ENCODE measurements at places on chromosomes 12 and 14.
A peak's percentile ranks its signal among the peaks of the same experiment; 100 is the strongest.

DNA sequence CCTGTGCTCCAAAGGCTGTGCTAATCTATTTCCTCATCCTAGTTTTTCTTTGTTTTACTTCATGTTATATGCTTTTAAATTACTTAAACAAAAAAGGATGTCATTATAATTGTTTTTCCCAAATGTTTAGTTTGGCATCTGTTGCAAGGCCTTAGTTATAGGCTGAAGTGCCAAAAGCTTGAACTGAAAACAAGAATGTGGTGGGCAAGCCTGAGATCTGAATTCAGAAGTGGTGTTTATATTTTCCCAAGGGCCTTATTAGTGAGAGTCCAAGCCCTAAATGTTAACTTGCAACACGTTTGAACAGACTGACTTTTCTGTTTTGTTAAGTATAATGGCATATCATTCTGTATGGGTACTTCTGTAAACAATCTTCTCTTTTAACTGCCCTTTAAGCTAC is 326.8 kb downstream of the CCDC91 start:
- DNase-seq, result no peak

DNA sequence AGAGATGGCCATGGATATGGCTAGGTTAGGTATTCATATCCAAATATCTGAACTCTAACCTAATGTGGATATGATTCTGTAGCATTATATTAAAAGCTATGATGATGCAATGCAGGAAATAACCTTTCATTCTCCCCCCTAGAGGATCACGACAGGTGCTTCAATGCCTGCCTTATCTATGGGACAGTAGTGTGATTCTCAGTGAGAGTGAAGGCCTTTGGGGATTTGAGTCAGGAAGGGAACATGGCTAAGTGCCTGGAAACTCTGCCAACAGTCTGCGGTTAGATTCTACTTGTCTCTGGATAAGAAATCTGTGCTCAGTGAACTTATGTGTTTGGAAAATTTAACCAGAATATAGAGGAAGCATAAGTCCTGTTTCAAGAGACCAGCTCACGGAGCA is 81.8 kb downstream of the SLC38A1 start:
- no peak for DNase-seq

DNA sequence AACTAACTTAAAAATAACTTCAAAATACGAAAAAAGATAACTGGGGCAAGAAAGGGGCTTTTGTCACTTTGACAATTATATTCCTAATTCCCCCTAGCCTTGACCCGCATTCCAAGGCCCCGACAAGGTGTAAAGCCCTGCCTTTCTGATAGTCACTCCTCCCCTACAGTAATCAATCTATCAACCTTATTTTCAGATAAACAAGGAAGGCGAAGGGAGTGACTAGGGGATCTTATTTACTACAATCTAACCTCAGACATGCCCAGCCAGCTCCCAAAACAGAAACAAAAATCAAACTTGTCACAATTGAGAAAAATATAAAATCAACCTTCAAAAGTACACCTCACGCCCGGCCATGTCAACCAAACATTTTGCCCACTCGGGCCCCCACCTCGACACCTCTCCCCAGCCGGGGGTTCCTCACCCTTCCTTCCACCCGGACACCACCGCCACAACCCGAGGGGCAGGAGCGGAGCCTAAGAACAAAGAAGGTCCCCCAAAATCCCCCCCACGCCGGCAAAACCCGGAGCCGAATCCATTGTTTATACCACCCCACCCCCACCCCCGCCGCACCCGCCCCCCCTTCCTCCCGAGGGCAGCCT is 562 bp downstream of the ZFYVE1 start:
- peak; percentile 26 for DNase-seq

DNA sequence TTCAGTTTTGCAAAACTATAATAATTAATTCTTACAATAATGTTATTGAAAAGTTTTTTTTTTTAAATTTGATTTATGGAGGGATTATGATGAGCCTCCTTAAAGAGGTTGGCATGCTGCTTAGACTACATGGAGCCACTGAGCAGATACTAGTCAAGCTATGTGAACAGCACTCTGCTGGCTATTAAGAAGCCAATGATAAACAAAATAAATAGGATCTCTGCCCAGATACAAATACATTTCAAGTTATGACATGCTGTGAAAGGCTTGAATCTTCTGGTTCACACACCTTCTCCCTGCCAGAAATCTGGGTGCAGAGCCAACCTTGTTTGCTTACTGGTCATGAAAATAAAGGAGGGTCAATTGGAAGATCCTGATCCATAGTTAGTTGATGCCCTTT is 107.4 kb upstream of the NAV3 start:
- DNase-seq, result no peak

GRCh38 chr12:67382241-67382871 is 113.2 kb downstream of the CAND1 start:
- no peak for DNase-seq

- DNase-seq, result no peak
Observed at GRCh38 chr14:67908052-67908754, 88.6 kb downstream of the RAD51B start.

DNA sequence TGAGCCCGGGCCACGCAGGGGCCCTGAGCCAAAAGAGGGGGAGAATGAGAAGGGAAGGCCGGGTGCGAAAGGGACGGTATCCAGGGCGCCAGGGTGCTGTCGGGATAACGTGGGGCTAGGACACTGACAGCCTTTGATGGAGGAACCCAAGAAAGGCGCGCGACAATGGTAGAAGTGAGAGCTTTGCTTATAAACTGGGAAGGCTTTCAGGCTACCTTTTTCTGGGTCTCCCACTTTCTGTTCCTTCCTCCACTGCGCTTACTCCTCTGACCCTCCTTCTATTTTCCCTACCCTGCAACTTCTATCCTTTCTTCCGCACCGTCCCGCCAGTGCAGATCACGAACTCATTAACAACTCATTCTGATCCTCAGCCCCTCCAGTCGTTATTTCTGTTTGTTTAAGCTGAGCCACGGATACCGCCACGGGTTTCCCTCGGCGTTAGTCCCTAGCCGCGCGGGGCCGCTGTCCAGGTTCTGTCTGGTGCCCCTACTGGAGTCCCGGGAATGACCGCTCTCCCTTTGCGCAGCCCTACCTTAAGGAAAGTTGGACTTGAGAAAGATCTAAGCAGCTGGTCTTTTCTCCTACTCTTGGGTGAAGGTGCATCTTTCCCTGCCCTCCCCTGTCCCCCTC is 3.0 kb downstream of the SSTR1 start:
- DNase-seq, result no peak

- DNase-seq, result no peak
Observed at GRCh38 chr14:87097015-87097414, 896.0 kb downstream of the GALC start.

- no peak for DNase-seq
Observed at GRCh38 chr14:85387181-85387580, 142.8 kb upstream of the FLRT2 start.

- no peak for DNase-seq
Observed at GRCh38 chr14:105476097-105476830, 1.6 kb downstream of the CRIP2 start.

- no peak for DNase-seq
Observed at GRCh38 chr12:51958542-51958941, 7.0 kb downstream of the ACVR1B start.

GRCh38 chr12:49675137-49675536 is 32.1 kb downstream of the FMNL3 start:
- DNase-seq, result no peak
